ENCODE measurements at places on chromosomes 12 and 14. TPM values are rescaled to one million over a fixed set of nuclear protein-coding genes. Genes with fewer than 3 reads are reported as not detected.

- H3K27me3 ChIP-seq = no peaks in the 10 kb centered on the region
- no peak overlapping the region for H3K27ac ChIP-seq
- no peaks in the 10 kb centered on the region for H3K36me3 ChIP-seq
- H3K4me1 ChIP-seq = no peaks in the 10 kb centered on the region
These were observed 96.1 kb downstream of the CCDC91 start for GRCh38 chr12:28286352-28286751.

The MANSC4 gene
- not detected for total RNA-seq

GRCh38 chr12:69254046-69254445, 14.7 kb downstream of the CPSF6 start:
- H3K36me3 ChIP-seq = peaks cover 9% of the 10 kb centered on the region
- H3K4me3 ChIP-seq = no peak overlapping the region
- H3K27ac ChIP-seq = no peak overlapping the region
- H3K4me1 ChIP-seq = peaks cover 20% of the 10 kb centered on the region
- DNase-seq = no peak

The NFE2 gene
- 0.21 TPM for total RNA-seq

- no peaks in the 10 kb centered on the region for H3K36me3 ChIP-seq
- H3K27me3 ChIP-seq = no peaks in the 10 kb centered on the region
- H3K4me1 ChIP-seq = no peaks in the 10 kb centered on the region
- no peak overlapping the region for H3K27ac ChIP-seq
- no peak for DNase-seq
- H3K4me3 ChIP-seq = no peak overlapping the region
These were observed 177.3 kb upstream of the BMP4 start for GRCh38 chr14:54133896-54134295.

DNA sequence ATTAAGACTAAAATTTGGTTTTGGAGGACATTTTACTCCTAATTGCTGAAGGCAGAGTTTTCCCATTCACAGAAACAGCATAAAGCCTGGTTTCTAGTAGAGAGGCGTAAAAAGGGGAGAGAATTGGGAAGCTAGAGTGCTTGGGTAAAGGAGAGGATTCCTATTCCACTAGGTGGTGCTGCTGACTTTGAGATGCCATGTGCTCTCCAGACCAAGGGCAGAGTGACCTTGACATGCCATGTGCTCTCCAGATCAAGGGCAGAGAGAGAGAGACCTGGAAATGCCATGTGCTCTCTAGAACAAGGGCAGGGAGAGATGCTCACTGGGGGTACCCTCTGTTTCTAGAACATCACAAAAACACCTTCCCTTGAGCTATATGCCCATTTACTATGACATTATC, 176.2 kb upstream of the PDZRN4 start:
- no peaks in the 10 kb centered on the region for H3K4me1 ChIP-seq
- H3K4me3 ChIP-seq = no peak overlapping the region
- no peaks in the 10 kb centered on the region for H3K27me3 ChIP-seq
- no peak for DNase-seq

The RPL10L gene
- not detected for total RNA-seq

DNA sequence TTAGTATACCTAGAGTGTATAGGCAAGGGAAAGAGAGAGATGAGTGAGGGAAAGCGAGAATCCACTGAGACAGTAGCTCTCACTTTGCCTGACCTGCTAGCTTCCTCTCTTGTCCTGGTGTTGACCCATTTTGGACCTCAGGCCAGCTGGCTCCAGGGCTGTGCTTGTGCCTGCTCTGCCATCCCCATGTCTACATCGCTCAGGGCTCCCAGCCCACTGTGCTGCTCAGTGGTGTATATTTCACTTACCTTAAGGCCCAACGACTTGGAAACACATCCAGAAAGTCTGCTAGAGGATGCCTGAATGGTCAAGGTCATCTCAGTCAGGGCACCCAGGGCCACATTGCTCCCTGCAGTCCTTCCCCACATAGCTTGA, 964 bp upstream of the SERPINA4 start:
- no peaks in the 10 kb centered on the region for H3K36me3 ChIP-seq
- no peak overlapping the region for H3K27ac ChIP-seq
- no peaks in the 10 kb centered on the region for H3K4me1 ChIP-seq
- DNase-seq = no peak
- no peak overlapping the region for H3K4me3 ChIP-seq

The GAPDH gene
- 6,063 TPM for total RNA-seq

The YBX3 gene
- total RNA-seq = 790 TPM

DNA sequence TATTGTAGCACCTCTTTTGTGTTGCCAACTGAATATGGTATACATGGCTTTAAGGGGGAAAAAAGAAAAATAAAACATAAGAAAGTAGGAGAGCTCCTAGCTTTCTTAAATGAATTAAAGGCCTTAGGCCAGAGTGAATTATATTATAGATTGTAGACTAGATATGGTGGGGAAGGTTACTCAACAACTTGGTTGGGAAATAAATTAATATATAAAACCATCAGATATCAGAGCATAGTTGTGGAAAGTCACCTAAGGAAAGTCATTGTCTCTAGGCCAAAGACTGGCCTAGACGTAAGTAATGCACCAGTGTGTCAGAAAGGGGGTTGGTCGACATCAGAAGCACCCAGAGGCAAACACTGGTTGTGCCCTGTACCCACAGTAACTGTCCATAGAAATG, 391.8 kb downstream of the RAD51B start:
- peak overlapping the region; percentile 66 for H3K27ac ChIP-seq
- H3K36me3 ChIP-seq = no peaks in the 10 kb centered on the region
- no peak overlapping the region for H3K4me3 ChIP-seq
- no peaks in the 10 kb centered on the region for H3K27me3 ChIP-seq

- H3K4me1 ChIP-seq = no peaks in the 10 kb centered on the region
- no peak for DNase-seq
- H3K4me3 ChIP-seq = no peak overlapping the region
- H3K27me3 ChIP-seq = no peaks in the 10 kb centered on the region
These were observed 60.3 kb downstream of the GPHN start for GRCh38 chr14:66568220-66568619.

DNA sequence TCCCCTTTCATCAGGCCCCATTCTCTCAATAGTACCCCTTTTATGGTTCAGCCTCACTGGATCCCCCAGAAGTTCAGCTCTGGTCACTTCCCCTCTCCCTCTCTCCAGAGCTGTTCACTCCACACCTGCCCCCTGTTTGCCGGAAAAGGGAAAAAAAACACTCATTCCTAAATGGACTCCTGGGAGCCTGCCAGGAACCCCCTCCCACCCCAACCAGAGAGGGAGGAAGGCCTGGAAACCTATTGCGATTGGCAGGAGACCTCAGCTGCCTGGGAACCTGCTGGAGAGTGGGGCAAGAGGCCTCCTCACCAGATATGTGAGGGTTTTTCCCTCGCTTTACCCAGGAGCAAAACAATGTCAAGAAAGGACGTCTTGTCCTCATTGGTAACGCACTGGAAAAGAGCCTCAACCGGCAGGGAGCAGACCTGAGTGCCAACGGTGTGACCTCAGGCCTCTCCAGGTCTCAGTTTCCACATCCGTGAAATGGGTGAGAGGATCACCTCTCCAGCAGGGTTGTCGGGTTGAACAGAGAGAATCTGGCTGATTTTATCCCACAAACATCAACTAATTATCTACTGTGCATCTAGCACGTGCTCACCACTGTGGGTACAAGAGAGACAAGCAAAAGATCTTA, 4.6 kb downstream of the DTX1 start:
- H3K36me3 ChIP-seq = no peaks in the 10 kb centered on the region
- H3K27me3 ChIP-seq = peaks cover 29% of the 10 kb centered on the region
- no peaks in the 10 kb centered on the region for H3K4me1 ChIP-seq
- H3K27ac ChIP-seq = no peak overlapping the region

DNA sequence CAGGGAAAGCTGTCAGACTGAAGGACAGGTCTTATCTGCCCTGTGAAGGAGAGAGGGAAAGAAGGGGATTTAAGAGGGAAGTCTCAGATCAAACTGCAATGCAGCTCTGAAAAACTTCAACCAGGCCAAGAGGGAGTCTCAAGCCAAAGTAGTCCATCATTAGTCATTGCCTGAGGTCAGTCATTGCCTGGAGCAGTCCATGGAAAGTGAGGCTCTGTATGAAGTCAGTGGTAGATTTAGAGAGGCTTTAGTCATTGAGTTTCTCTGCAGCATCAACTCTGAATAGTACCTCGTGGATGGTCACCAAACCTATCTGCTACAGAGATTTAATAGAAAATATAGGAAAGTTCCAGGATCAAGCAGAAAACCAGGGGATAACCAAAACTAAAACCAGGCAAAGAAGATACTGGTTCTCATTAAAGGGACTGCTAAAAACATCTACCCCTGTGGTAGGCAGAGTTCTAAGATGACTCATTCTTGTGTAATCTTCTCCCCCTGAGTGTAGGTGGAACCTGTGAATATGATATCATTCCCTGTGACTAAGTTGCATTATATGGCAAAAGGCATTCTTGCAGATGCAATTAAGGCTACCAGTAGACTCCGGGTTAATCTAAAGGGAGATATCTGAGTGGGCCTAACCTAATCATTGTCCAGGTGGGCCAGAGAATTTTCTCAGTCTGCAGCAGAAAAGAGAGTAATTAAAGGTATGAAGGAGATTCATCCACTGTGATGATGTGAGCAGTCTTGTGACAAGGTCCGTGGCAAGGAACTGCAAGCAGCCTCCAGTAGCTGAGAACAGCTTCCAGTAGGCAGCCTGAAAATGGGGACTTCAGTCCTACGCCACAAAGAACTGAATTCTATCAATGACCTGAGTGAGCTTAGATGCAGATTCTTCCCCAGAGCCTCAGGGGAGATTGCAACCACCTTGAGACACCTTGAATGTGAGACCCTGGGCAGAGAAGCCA, 123.1 kb downstream of the GALC start:
- H3K4me3 ChIP-seq = no peak overlapping the region
- no peaks in the 10 kb centered on the region for H3K4me1 ChIP-seq

GRCh38 chr14:103257211-103257962, 76.7 kb upstream of the EIF5 start:
- no peak overlapping the region for H3K4me3 ChIP-seq
- H3K27ac ChIP-seq = no peak overlapping the region
- no peaks in the 10 kb centered on the region for H3K27me3 ChIP-seq
- no peaks in the 10 kb centered on the region for H3K36me3 ChIP-seq
- peaks cover 16% of the 10 kb centered on the region for H3K4me1 ChIP-seq

DNA sequence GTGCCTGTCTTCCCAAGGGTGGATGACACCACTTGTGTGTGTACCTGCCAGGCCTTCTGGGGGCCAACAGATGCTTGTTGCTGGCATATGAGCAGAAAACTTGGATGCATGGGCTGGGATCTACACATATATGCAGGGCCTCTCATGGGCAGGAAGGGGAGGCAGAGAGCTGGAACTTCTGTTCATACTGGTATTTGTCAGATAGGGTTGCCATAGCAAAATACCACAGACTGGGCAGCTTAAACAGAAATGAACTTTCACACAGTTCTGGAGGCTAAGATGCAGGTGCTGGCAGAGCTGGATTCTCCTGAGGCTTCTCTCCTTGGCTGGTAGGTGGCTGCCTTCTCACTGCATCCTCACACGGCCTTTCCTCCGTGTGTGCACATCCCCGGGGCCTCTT, 121.8 kb downstream of the SUDS3 start:
- H3K4me3 ChIP-seq = no peak overlapping the region
- no peaks in the 10 kb centered on the region for H3K27me3 ChIP-seq
- peak; percentile 11 for DNase-seq
- H3K36me3 ChIP-seq = no peaks in the 10 kb centered on the region
- H3K4me1 ChIP-seq = no peaks in the 10 kb centered on the region
- no peak overlapping the region for H3K27ac ChIP-seq

DNA sequence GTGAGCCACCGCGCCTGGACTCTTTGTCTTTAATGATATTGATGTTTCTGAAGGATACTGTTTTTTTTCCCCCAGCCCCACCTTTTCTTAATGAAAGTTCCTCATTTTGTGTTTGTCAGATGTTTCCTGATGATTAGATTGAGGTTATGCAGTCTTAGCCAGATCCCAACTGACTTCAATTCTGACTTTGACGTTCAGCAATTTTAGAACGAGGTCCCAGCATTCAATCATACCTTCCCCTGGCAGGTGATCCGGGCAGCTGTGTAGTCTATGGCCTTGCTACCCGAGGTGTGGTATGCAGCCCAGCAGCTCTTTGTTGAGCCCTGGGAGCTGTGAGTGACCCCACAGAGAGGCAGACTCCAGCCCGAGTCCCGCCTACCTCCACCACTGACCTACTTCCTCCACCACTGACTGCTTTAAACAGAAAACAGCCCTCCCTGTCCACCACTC, 82.7 kb downstream of the LGMN start:
- DNase-seq = no peak
- H3K36me3 ChIP-seq = peaks cover 13% of the 10 kb centered on the region
- no peaks in the 10 kb centered on the region for H3K27me3 ChIP-seq
- no peak overlapping the region for H3K4me3 ChIP-seq
- H3K27ac ChIP-seq = no peak overlapping the region
- H3K4me1 ChIP-seq = peaks cover 3% of the 10 kb centered on the region

- no peaks in the 10 kb centered on the region for H3K36me3 ChIP-seq
- H3K4me1 ChIP-seq = no peaks in the 10 kb centered on the region
- no peak overlapping the region for H3K27ac ChIP-seq
These were observed 938 bp upstream of the SLC6A13 start for GRCh38 chr12:263574-263973.

- no peak overlapping the region for H3K4me3 ChIP-seq
- H3K36me3 ChIP-seq = no peaks in the 10 kb centered on the region
- no peak overlapping the region for H3K27ac ChIP-seq
- H3K27me3 ChIP-seq = no peaks in the 10 kb centered on the region
These were observed 133.5 kb upstream of the DAAM1 start for GRCh38 chr14:59055006-59055405.

The SERPINA12 gene
- not detected for total RNA-seq

- no peak overlapping the region for H3K27ac ChIP-seq
- H3K36me3 ChIP-seq = no peaks in the 10 kb centered on the region
- H3K4me3 ChIP-seq = no peak overlapping the region
- no peaks in the 10 kb centered on the region for H3K4me1 ChIP-seq
- H3K27me3 ChIP-seq = no peaks in the 10 kb centered on the region
These were observed 206.5 kb downstream of the SLC41A2 start for GRCh38 chr12:104751594-104751993.

DNA sequence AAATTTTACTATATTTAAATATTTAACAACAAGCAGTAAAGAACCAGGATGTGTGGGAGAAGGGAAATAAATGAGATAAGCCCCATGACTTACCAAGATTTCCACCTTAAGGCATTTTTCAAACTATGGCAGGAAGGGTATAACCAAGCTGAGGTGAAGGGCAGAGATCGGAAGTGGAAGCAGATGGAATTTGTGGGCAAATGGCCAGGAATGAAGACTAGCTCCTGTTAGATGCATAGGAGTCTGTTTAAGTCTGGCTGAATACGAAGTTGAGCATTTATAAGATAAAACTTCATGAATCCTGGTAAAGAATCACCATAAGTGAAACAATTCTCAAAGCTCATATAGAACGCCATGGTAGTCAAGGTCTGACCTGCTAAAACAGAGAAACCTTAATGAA, 163.5 kb downstream of the DIO2 start:
- no peaks in the 10 kb centered on the region for H3K36me3 ChIP-seq
- no peak overlapping the region for H3K27ac ChIP-seq
- no peaks in the 10 kb centered on the region for H3K27me3 ChIP-seq

DNA sequence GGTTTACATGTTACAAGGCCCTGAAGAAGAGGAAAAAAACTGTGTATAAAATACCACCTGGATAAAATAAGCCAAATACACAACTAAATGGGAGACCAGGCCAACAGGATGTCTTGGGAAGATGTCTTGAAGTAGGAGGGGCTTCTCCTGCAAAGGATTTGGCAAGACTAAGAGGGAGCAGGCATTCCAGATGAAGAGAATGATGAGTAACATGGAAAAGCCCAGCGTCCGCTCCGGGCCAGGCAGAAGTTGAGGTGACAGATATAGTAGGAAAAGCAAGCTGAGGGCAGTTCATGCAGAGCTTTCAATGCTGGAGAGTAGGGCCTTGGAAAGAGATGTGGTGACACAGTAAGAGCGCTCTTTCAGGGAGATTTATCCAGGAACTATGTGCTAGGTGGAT, 16.1 kb upstream of the EIF4B start:
- DNase-seq = no peak
- no peak overlapping the region for H3K4me3 ChIP-seq
- no peak overlapping the region for H3K27ac ChIP-seq
- H3K36me3 ChIP-seq = no peaks in the 10 kb centered on the region
